Motor neuron (in vitro differentiated cells): ENCODE measurements at places on chromosomes 5 and 9. TPM values are rescaled to one million over a fixed set of nuclear protein-coding genes. Genes with fewer than 3 reads are reported as not detected.

- ATAC-seq: no peak
Observed at GRCh38 chr9:88072831-88073375, 65.4 kb downstream of the SPATA31C2 start.

DNA sequence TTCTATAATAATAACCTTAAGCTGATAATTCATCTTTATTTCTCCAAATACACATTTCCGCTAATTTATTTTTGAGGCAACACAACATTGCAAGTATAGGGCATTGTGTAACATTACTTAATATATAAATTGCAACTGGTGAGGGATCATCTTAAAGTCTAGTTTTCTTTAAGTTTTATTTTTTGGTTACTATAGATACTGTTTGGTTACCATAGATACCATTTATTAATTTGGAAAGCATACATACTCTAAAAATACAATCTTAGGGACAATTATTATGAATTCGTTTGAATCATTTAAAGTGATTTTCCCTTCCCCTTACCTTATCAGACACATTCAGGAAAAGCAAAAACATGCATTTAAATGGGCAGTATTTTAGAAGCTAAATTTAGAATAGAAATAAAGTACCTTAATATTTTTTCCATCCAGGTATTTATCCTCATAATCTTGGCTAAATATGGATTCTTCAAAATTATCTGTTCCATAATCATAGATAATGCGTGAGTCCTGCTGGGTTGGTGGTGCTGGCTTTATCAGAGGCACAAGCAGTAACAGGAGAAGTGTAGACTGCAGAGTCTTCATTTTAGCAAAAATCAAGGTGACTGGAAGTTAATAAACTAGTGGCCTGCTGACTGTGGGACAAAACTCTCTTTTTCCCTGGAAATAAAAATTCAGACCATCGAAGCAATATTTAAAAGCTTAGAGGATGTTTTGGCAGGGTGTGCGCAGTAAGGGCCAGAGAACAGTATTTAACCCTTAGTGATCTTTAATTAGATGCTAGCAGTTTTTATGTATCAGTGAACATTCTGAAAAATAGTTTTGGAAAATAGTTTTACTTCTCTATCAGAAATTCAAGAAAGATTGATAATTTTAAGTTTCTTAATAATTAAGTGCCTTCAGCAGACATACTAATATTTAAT, 1.3 kb downstream of the OGN start:
- no peak for ATAC-seq

GRCh38 chr5:56412601-56413379, 179.7 kb upstream of the ANKRD55 start:
- ATAC-seq: no peak

DNA sequence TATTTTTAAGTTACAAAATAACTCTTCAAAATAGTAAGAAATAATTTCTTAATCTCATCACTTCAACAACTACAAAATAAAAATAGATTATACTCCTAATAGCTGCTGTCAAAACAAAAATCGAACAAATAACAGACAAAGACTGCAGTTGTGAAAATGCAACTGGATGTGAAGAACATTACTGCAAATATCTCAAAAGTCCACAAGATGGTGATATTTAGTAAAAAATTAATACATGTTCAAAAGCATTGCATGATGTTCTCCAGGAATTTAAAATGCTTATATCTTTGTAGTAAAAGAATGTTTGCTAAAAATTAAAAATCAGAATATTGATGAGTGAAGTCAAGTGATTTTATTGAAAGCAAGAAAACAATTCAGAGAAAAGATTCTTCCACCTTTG, 66.2 kb downstream of the MPDZ start:
- no peak for ATAC-seq

DNA sequence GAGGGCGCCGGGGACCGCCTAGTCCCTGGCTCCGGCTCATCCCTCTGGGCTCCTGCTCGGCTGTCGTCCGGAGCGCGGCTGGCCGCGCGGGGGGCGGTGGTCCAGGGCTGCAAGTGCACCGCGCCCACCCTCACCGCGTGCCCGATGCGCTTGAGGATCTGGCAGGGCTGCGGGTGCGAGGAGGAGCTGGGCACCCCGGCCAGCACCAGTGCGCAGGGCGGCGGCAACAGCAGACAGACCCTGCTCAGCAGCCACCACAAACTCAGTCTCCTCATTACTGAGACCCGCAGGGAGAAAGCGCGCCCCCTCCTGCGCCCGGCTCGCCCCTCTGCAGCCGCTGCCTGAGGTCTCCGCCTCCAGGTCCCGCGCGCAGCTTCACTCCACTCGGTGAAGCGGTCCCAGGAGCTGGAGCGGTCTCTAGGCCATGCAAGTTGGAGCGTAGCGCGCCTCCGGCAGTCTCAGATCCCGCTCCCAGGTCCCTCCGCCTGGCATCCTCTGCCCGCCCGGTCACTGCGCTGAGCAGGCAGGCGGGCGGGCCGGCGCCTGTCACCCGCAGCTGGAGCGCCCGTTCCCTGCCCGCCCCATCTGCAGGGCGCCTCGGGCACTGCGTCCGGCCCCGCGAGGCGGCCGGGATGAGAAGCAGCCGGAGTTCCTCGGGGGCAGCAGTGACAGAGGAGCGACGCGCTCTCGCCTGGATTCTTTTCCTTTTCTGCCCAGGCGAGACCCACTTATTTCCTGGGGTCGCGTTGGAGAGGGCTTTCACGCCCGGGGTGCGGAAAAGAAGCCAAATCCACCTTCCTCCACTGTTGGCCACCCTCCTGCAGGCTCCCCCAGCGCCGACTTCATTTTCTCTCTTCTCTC, 512 bp downstream of the GRIN3A start:
- ATAC-seq: peak; percentile 93

DNA sequence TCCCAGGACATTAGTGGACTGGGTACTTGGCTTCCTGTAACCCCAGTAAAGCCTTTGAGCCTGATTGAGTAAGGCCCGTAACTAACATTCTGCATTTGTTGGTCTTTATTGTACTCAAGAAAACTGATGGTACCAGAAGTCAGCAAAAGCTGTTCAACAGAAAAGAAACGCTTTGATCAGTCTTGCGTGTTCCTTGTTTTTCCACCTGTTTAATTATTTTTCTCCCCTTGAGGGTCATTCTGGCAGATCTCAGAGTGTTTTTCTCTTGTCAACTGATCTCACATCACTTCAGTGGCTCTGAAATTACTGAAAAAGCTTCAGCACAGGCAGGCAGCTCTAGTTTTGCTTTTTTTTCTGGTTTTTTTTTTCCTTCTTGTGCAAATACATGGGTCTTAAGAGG, 6.1 kb upstream of the TMEM268 start:
- ATAC-seq: no peak

DNA sequence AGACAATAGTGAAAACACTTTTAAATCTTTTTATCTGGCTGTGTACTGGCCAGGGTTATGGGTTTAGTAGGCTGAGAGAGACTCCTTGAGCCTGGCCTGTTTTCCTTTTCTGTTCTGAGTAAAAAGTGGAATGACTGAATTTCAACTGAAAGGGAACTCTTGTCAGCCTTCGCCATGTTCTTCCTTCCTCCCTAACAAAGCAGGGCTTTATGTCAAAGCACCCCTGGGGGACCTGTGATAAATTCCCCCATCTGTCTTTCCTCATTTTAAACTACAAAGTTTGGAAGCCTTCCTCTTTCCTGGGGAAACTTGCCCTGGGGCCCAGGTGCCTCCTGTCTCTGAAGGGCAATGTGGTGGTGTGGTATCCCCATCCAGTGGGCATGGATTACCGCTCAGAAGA, 29.7 kb downstream of the LARP1 start:
- no peak for ATAC-seq

GRCh38 chr9:744790-745484, 96.6 kb upstream of the DMRT1 start:
- no peak for ATAC-seq

GRCh38 chr5:8845296-8845695, 700.6 kb downstream of the SEMA5A start:
- ATAC-seq: no peak

DNA sequence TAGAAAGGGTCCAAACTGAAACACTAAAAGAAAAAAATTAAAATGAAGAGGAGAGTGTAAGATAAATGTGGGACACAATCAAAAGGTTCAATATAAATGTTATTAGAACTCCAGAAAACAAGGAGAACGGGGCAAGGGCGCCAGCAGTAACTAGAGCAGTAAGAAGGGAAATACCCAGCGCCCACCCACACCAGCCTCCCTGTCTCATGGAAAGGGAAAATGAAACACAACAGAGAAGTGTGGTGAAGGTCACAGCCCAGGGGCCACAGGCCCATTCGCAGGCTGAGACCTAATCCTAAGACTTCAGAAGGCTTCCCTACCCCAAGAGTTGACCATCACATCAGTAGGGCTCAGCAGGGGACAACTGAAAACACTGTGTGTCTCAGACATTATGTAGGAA, 45.8 kb upstream of the CLK4 start:
- ATAC-seq: no peak

- no peak for ATAC-seq
Observed at GRCh38 chr5:60349891-60350415, 350.0 kb downstream of the DEPDC1B start.

DNA sequence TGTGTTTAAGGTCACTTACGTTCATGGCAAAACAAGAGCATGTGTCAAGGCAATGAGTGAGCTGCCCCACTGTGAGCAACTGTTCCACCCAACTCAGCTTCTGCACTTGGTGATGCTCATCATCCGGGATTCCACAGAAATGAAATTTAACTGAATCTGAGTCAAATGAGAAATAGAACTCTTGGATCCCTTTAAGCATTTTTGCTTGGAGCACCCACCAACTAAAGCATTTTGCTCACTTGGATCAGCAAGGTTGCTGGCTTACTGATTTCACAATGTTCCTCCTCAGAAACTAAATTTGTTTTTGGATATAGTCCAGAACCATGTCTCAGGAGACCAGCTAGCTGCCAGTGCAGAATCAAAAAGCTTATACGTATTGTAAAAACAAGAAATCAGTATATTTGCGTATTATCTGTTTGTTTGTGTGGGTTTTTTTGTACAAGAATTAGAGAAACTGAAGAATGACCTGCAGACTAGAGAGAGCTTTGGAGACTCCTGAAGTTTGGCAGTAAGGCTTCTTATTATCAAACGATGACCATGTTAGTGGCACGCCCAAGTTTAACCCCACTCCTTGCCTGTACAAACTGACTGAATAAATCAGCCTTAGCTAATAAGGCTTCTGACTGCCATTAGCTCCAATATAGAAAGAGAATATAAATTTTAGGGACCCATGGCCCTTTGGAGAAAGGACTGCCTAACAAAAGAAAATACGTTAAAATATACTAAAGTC, 153.8 kb upstream of the FST start:
- no peak for ATAC-seq

DNA sequence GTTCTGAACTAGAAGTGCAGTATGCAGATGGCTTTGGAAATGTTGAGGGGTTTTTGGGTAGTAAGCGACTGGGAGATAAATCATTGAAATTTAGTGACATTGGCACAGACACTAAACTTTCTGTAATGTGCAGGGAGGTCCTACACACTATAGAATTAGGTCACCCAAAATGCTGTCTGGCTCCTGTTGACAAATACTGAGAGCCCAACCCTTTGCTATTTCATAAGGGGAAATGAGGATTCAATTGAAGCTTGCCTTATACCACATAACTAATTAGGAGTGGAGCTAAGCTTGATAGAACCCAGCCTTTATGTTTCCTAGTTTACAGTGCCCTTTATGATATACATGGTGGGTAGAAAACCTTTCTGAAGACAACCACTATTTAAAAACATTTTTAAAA, 22.6 kb downstream of the HMGXB3 start:
- no peak for ATAC-seq

DNA sequence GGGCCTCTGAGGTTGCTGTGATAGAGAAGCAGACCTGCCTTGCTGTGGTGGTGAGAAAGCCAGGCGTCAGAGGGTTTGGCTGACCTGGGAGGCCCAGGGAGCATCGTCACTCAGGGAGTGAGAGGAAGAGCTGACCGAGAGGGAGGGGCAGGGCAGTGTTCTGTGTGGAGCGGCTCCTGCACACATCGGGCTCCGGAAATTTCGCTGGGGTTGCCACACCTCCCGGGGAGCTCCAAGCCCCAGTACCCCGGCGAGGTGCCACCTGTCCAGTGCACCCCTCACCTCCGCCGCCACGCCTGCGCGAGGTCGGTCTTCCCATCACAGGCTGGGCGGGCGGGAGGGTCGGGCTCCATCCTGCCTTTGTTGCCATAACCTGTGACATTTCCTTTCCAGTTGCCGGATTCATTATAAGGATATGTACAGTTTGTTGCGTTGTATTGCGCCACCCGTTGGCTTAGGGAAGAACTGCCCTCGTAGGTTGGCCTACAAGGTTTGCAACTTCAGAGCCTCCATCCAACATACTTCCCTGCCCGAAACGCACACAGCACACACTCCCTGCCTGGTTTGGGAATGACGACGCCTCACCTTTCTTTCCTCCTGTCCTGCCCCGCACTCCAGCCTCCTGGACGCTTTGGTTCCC, 223.2 kb downstream of the CACNA1B start:
- ATAC-seq: no peak

DNA sequence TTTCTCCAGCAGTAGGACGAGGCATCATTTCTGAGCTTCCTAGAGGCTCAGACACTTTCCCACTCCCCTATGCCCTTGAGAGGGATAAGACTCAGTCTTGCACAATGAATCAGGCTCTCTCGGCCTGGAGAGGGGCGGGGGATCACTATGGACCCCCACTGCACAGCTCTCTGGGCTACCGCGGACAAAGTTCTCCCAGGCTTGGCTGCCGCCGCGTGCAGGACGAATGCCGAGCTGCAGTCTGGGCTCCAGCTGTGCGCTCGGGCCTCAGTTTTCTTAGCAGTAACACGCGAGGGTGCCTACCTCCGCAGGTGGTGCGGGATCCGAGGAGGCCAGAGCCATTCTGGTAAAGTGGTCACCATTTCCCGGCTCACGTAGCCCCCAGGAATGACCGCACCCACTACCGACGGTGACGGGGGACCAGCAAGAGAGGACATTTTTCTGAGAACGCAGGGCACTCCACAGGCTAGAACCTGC, 3.4 kb upstream of the MYORG start:
- ATAC-seq: no peak

DNA sequence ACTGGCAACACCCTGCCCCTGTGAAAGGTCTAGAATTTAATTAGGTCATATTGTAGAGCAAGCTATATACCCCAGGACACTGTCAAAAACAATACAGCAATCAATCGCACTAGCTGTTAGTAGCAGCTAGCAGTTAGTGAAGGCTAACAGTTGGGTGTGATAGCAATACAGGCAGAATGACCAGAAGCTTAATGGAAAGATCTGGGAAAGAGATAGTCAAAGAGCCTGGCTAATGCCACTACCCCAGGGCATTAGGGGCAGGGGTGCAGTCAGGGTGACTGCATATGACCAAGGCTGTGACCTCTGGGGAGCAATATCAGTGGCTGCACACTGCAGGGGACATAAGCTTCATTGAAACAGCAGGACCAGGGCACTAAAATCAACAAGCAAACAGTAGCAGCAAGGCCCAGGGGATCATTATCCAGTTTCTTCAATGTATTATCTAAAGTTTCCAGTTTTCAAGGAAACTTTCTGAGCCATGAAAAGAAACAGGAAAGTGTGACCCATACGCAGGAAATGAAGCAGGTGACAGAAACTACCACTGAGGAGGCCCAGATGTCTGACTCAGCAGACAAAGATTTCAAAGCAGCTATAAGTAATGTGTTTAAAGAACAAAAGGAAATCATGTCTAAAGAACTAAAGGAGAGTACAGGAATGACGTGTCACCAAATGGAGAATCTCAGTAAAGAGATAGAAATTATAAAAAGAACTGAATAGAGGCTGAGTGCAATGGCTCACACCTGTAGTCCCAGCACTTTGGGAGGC, 82.4 kb downstream of the ZNF354C start:
- no peak for ATAC-seq

GRCh38 chr9:97578846-97579245, 54.3 kb downstream of the TSTD2 start:
- ATAC-seq: no peak

The IRX4 gene
- not detected in 2 replicates for total RNA-seq

The PCDHGB2 gene
- 3.4 and 6.1 TPM in 2 replicates for total RNA-seq

The PCDHGA7 gene
- total RNA-seq: 0.16 and 0.44 TPM in 2 replicates

The SDHA gene
- total RNA-seq: 61.7 and 79.1 TPM in 2 replicates

The IL13 gene
- total RNA-seq: 0.14 and 0.41 TPM in 2 replicates

The RASEF gene
- total RNA-seq: 7.9 and 14.1 TPM in 2 replicates
